Activated T-helper 1 cell treated with anti-CD3 and anti-CD28 coated beads, Interleukin-12 subunit alpha, Interleukin-12 subunit beta, Interleukin-2, Interleukin-4 antibody, amounts not matched to agents 30 ng/mL and 10 ng/mL and 1 ng/mL, durations not matched to agents 14 hours and 24 hours and 36 hours (primary cell): ENCODE measurements at places on chromosomes 4 and X. TPM values are rescaled to one million over a fixed set of nuclear protein-coding genes. Genes with fewer than 3 reads are reported as not detected.

The HPGDS gene
- total RNA-seq = not detected in 2 replicates

The SLC4A4 gene
- 0.08 and 0.15 TPM in 2 replicates for total RNA-seq

The POU4F2 gene
- not detected in 2 replicates for total RNA-seq

DNA sequence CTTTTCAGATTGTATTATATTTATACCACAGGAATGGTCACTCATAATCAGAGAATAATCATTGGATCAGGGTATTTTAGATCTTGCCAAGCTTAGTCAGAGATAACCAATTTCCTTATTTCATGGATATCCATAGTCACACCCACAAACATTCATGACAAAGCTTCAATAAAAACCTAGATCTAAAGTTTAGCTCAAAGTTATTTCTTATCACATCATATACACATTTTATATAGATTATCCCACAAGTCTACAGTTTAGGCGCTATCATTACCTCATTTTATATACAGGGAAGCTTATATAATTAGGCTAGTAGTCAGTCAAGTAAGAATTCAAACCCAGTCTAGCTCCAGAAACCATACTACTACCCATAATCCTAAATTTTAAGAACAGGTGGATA is 82.3 kb downstream of the SLC10A7 start:
- H3K4me1 ChIP-seq = no peaks in the 10 kb centered on the region
- H3K36me3 ChIP-seq = no peaks in the 10 kb centered on the region
- H3K27ac ChIP-seq = no peak overlapping the region
- no peaks in the 10 kb centered on the region for H3K27me3 ChIP-seq
- DNase-seq = no peak

- DNase-seq = peak; percentile 42
- no peak overlapping the region for H3K4me3 ChIP-seq
- no peaks in the 10 kb centered on the region for H3K27me3 ChIP-seq
- H3K4me1 ChIP-seq = peaks cover 47% of the 10 kb centered on the region
- no peaks in the 10 kb centered on the region for H3K36me3 ChIP-seq
- H3K27ac ChIP-seq = peak overlapping the region; percentile 57
Measured at GRCh38 chr4:153651587-153651986, 32.5 kb upstream of the TLR2 start.
